Sigmoid colon (tissue), 7 donors: ENCODE measurements at places on chromosomes 2 and 18. TPM values are rescaled to one million over a fixed set of nuclear protein-coding genes. Genes with fewer than 3 reads are reported as not detected.
A peak's percentile ranks its signal among the peaks of the same experiment; 100 is the strongest.

The SLC19A3 gene
- 1.1 TPM for total RNA-seq

DNA sequence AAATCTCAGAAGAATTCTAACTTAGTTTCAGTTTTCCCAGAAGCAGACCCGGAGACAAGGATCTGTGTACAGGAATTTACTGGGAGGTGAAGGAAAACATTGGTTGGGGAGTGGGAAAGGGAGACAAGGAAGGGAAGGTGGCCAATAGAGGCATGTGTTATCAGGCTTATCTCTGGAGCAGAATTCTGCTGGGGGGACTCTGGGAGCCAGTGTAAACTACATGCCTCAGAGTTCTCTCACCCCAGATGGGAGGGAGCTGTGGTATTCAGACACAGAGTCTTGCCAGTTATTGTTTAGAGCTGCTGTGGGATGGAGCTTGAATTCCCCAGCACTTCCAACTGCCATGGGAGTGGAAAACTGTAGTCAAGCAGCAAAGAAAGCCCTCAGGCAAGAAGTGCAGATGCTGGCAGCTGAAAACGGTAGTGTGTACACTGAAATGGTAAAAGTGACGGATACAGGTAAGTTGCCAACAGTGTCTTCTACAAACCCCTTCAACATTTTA is 19.0 kb downstream of the DNPEP start:
- peak overlapping the region; percentile 58 for H3K27ac ChIP-seq
- H3K4me1 ChIP-seq = peaks cover 12% of the 10 kb centered on the region
- no peaks in the 10 kb centered on the region for H3K36me3 ChIP-seq
- no peak for DNase-seq
- no peaks in the 10 kb centered on the region for H3K27me3 ChIP-seq

The GPAT2 gene
- 1.8 TPM for total RNA-seq

The STARD6 gene
- not detected for total RNA-seq

The PLEK gene
- total RNA-seq = 15.2 TPM

The EMILIN1 gene
- total RNA-seq = 225 TPM

- DNase-seq = no peak
- H3K4me1 ChIP-seq = peaks cover 9% of the 10 kb centered on the region
- no peaks in the 10 kb centered on the region for H3K27me3 ChIP-seq
- no peak overlapping the region for H3K27ac ChIP-seq
Observed at GRCh38 chr18:12839057-12839525, 44.9 kb downstream of the PTPN2 start.

The ZSWIM2 gene
- not detected for total RNA-seq

The TMEM178A gene
- total RNA-seq = 1.1 TPM

DNA sequence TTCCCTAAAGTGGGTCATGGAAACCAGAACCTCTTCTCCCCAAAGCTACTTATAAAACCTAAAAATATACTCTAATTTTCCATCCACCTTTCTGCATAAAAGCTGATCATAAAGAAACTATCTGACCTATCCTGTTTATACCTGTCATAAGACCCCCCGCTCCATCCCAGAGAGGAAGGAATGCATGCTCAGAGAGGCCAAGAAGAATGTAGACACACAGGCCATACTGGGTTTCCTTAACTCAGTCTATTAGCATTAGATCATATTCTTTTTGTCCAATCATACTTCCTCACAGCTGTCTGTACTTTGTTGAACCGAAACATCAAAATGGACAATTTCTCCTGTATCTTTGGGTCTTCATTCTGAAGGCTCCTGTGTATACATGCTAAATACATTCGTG is 52.3 kb downstream of the B3GNT2 start:
- DNase-seq = no peak
- H3K27ac ChIP-seq = no peak overlapping the region
- H3K4me3 ChIP-seq = no peak overlapping the region

The SPATA3 gene
- not detected for total RNA-seq

The PRSS56 gene
- total RNA-seq = not detected

- no peak overlapping the region for H3K4me3 ChIP-seq
- H3K27ac ChIP-seq = peak overlapping the region; percentile 18
- no peaks in the 10 kb centered on the region for H3K36me3 ChIP-seq
- H3K4me1 ChIP-seq = peaks cover 35% of the 10 kb centered on the region
Observed at GRCh38 chr2:150619607-150620330, 132.3 kb upstream of the RND3 start.

DNA sequence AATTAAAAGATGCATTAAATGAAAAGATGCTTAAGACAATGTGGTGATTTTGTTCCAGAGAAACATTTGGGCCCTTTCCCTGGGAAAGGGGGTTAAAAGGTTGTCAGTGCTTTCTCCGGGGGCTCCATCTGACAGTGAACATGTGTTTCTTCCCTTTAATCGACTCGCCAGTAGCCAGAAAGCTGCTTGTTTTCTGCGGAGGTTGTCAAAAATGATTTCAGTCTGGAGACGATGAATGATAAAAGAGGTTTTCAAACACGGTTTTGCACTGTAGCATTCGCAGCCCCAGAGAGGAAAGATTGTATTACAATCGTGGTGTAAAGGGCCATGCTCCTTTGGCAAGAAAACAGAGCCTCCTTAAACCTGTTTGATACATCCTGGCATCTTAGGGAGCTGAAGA is 111.5 kb upstream of the MEIS1 start:
- H3K4me1 ChIP-seq = peaks cover 11% of the 10 kb centered on the region
- H3K27me3 ChIP-seq = no peaks in the 10 kb centered on the region
- no peak overlapping the region for H3K27ac ChIP-seq
- H3K4me3 ChIP-seq = no peak overlapping the region
- no peaks in the 10 kb centered on the region for H3K36me3 ChIP-seq
- no peak for DNase-seq

The OSR1 gene
- total RNA-seq = 33.0 TPM

- H3K27me3 ChIP-seq = no peaks in the 10 kb centered on the region
- H3K4me3 ChIP-seq = no peak overlapping the region
- peak; percentile 94 for DNase-seq
- peak overlapping the region; percentile 60 for H3K27ac ChIP-seq
Observed at GRCh38 chr2:20091305-20091991, 40.0 kb upstream of the LAPTM4A start.

DNA sequence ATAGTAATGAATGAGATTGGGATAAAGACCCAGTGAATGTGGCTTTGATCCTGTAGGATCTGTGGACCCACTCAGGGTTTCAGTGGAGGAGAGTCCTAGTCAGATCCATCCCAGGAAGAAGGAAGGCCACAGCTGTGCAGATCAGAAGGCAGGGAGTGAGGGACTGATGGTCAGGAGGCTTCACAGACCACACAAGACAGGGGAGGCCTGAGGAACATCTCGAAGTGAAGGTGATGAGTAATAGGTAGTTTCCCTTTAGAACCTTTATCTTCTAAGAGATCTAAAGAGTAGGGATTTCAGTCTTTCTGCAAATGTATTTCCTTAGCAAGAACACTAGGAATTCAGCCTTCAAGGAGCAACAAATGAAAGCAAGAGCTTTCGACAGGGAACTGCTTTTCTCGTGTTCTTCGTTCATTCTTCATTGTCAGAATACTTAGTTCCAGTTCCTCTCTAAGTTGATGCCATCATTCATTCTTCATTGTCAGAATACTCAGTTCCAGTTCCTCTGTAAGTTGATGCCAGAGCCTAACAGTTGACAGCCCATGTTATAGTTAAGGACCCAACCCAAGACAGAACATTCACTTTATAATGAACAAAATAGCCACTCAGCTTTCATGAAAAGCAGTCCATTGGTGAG is 150.2 kb upstream of the EPAS1 start:
- DNase-seq = peak; percentile 2
- H3K4me3 ChIP-seq = no peak overlapping the region
- H3K4me1 ChIP-seq = no peaks in the 10 kb centered on the region
- H3K27me3 ChIP-seq = no peaks in the 10 kb centered on the region
- H3K27ac ChIP-seq = no peak overlapping the region

DNA sequence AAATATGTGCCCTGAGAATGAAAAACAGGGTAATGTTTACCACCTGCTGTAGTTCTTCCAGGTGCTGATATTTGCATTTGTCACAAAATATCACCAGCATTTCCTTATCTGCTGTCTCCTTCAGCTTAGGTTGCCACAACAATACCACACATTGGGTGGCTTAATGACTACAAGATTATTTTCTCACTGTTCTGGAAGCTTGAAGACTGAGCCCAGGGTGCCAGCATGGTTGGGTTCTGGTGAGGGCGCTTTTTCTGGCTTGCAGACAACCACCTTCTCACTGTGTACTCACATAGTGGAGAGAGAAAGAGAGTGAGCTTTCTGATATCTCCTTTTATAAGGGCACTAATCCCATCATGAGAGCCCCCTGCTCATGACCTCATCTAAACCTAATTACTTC is 407.5 kb upstream of the RGPD4 start:
- no peak overlapping the region for H3K4me3 ChIP-seq
- no peak for DNase-seq
- H3K27me3 ChIP-seq = no peaks in the 10 kb centered on the region
- no peak overlapping the region for H3K27ac ChIP-seq

The ERMN gene
- not detected for total RNA-seq

DNA sequence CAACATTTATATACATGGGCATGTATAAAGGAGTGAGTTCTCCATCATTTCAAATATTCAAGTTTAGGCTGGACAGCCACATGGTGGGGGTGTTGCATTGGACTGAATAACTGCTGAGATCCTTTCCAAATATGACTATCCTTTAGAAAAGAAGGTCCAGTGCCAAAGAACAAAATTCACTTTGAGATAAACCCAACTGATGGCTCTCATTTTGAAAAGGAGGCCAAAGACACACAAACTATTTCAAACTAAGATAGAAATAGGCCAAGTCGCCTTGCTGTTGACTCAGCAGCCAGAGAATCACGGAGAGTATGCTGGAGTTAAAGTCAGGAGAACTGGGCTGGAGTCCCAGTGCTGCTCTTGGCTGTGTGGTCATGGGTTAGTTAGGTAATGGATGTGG is 204.5 kb upstream of the LRATD1 start:
- H3K36me3 ChIP-seq = no peaks in the 10 kb centered on the region
- no peaks in the 10 kb centered on the region for H3K27me3 ChIP-seq
- no peak overlapping the region for H3K27ac ChIP-seq

GRCh38 chr2:112634153-112634873 is 11.4 kb upstream of the SLC20A1 start:
- no peak overlapping the region for H3K4me3 ChIP-seq
- H3K36me3 ChIP-seq = no peaks in the 10 kb centered on the region
- H3K27ac ChIP-seq = no peak overlapping the region

GRCh38 chr2:8543060-8543382 is 138.8 kb upstream of the ID2 start:
- no peaks in the 10 kb centered on the region for H3K4me1 ChIP-seq
- no peak for DNase-seq
- no peak overlapping the region for H3K27ac ChIP-seq
- H3K27me3 ChIP-seq = no peaks in the 10 kb centered on the region
- no peaks in the 10 kb centered on the region for H3K36me3 ChIP-seq
- H3K4me3 ChIP-seq = no peak overlapping the region

DNA sequence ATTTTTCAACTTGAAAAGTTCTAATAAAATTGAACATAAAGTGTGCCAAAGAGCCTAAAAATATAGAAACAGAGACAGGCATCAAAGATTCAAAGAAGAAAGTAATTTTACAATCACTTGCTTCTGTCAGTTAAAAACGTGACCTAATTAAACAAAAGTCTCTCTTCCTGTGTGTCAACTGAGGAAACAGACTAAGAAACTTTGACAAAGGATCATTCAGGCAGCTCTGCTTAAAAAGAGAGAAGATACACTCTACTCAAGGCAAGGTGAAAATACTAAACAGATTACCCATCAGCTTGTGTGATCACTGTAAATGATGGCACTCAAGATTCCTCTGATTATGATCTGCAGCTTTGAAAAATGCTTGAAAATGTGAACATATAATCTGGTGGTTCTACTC is 47.8 kb downstream of the DYM start:
- H3K4me1 ChIP-seq = peaks cover 12% of the 10 kb centered on the region
- DNase-seq = no peak
- H3K4me3 ChIP-seq = no peak overlapping the region
- H3K27ac ChIP-seq = no peak overlapping the region
- H3K27me3 ChIP-seq = no peaks in the 10 kb centered on the region

DNA sequence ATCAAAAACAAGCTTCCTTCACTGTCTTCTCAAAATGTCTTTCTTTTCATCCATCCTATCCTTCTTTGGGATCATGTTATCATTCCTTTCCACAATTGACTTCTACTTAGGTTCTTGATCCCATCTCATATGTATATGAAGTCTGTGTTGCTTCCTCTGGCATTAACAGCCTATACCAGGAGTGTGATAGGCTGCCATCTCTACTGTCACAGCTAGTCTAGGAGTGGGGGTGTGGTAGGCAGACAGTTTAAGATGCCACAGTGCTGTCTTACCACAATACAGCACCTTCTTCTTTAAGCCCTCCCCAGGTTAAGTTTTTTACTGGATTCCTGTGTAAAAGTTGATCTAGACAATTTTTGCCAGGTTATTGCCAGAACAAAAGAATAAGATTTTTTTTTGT is 3.7 kb upstream of the HTR2B start:
- H3K36me3 ChIP-seq = no peaks in the 10 kb centered on the region
- peaks cover 44% of the 10 kb centered on the region for H3K4me1 ChIP-seq
- H3K4me3 ChIP-seq = no peak overlapping the region
- no peaks in the 10 kb centered on the region for H3K27me3 ChIP-seq
- DNase-seq = no peak

DNA sequence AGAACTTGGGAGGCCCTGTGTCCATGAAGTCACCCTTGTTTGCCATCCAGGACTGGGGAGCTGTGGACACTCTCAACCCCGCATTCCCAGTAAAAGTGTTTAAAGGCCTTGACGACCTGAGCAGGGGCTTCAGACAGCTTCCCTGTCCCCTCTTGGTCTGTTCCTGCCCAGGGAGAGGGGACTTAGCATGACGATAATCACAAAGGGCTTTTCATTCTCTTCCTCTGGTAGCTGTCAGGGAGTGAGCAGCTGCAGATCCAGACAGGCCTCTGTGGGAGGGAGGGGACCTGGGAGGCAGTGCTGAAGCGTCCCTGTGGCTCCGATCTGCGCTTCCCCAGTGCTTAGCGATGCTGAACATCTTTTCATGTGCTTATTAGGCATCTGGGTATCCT is 77.8 kb upstream of the HS6ST1 start:
- H3K27me3 ChIP-seq = no peaks in the 10 kb centered on the region
- no peak for DNase-seq
- no peak overlapping the region for H3K27ac ChIP-seq
- no peaks in the 10 kb centered on the region for H3K4me1 ChIP-seq
- no peak overlapping the region for H3K4me3 ChIP-seq

DNA sequence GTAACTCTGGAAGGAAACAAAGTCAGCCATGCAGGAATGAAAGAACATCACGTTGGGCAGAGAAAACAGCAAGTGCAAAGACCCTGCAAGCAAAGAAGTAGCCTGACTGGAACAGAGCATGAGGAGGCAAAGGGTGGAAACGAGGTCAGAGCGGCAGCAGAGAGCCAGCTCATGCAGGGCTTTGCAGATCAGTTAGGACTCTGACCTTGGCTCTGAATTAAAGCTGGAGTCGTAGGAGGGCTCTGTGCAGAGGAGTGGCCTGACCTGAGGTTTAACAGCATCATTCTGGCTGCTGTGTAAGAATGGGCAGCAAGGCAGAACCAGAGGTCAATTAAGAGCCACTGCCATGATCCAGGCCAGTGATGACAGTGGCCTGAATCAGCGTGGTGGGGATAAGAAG is 220.7 kb downstream of the PRKCE start:
- H3K27ac ChIP-seq = no peak overlapping the region
- no peak for DNase-seq
- no peak overlapping the region for H3K4me3 ChIP-seq
- H3K36me3 ChIP-seq = no peaks in the 10 kb centered on the region
- no peaks in the 10 kb centered on the region for H3K27me3 ChIP-seq

The ADAM23 gene
- 2.1 TPM for total RNA-seq

- no peaks in the 10 kb centered on the region for H3K4me1 ChIP-seq
- no peaks in the 10 kb centered on the region for H3K27me3 ChIP-seq
- no peak overlapping the region for H3K4me3 ChIP-seq
- DNase-seq = no peak
- H3K36me3 ChIP-seq = no peaks in the 10 kb centered on the region
Observed at GRCh38 chr2:188279093-188279445, 12.6 kb upstream of the GULP1 start.
